ENCODE measurements at places on chromosomes 4 and X. TPM values are rescaled to one million over a fixed set of nuclear protein-coding genes. Genes with fewer than 3 reads are reported as not detected.
A peak's percentile ranks its signal among the peaks of the same experiment; 100 is the strongest.

Gene TLR1
- 16.6 TPM for total RNA-seq

Gene LRP2BP
- total RNA-seq: 0.95 TPM

Gene TMEM255A
- 0.98 TPM for total RNA-seq

- no peak for DNase-seq
These were observed 7.6 kb downstream of the CITED1 start for GRCh38 chrX:72297953-72298730.

DNA sequence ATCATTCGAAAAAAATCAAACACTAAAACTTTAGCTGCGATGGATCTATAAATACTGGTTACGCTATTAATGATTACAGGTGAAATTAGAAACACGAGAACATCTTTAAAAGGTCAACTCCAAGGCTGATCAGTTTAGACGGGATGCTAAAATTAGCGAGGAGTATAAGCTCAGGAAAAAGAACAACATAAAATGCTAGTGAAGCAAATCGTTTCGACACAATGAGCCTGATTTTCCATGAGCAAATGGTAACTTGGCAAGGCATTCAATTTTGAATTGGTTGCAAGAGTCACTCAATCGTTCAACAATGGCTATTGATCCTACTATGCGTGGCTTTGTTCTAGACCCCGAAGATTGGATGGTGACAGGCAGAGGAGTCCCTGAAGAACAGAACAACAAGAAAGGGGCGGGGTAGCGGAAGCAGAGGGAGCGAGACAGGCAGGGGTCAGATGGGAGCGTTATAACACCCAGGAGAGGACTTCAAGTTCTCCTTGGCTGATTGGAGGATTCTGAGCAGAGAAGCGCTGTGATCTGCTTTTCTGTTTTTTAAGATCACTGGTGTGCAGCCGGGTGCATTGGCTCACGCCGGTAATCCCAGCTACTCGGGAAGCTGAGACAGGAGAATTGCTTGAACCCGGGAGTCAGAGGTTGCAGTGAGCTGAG is 146.5 kb downstream of the RBM47 start:
- peak; percentile 30 for DNase-seq

GRCh38 chr4:15118292-15118691 is 116.0 kb downstream of the CPEB2 start:
- no peak for DNase-seq

DNA sequence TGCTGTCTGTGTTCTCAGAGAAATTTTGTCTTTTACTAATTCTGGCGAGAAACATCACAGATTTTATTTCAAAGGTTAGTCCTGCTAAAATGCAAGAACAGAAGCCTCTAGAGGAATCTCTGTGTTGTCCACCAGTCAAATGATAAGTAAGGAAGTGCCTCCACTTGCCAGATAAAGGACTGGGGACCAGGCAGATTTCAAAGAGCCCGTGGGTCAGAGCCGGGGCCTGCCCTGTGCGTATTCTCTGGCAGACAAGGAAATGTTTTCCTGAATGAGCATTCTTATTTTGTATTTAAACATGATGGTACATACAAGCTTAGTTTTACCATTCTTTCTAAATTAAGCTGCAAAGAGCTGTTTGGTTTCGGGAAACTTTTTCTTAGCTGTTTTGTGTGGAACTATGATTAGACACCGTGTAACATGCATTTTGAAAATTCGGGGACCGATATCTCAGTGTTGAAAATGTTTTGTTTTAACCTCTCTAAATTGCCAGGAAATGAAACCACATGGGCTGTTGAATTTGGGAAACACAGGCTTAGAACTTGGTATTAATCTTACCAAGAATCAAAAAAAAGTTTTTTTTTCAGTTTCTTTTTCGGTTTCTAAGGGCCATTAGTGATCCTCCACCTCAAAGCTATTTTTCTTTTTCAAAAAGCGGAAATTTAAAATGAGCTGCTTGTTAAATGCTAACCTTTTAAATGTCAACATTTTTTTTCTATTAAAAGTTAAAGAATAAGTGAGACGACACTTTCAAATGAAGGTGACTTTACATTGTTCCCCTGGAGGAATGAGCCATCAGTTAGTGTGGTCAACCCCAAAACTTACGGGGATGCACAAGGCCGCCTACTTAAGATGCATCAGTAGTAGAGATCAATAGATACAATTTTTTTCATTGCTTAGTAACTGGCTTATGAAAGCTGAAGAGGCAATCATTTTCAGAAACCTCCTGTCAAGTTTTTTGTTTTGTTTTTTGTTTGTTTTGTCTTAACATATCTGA is 89.6 kb upstream of the MTM1 start:
- no peak for DNase-seq

GRCh38 chr4:7736436-7737267 is 203.0 kb downstream of the AFAP1 start:
- no peak for DNase-seq

- no peak for DNase-seq
These were observed 1.4 kb downstream of the ADGRA3 start for GRCh38 chr4:22514481-22514880.

DNA sequence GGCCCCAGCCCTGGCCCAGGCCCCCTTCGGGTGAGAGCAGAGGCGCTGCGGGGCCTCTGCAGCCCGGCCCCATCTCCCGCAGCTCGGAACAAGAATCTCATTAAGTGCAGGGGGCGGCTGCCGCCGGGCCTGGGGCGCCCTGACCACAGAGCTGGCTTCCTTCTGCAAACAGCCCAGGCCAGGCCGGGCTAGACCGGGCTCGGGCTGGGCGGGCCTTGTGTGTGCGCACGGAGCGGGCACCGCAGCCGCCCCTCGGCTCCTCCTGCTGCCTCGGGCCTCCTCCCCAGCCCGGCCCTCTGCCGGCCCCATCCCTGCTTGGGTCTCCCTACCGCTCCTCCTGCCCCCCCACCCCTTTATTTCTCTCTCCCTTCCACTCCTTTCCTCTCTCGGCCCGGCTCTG is 83.3 kb downstream of the EFNB1 start:
- no peak for DNase-seq

- no peak for DNase-seq
These were observed 15.0 kb upstream of the RAI2 start for GRCh38 chrX:17876135-17876534.

DNA sequence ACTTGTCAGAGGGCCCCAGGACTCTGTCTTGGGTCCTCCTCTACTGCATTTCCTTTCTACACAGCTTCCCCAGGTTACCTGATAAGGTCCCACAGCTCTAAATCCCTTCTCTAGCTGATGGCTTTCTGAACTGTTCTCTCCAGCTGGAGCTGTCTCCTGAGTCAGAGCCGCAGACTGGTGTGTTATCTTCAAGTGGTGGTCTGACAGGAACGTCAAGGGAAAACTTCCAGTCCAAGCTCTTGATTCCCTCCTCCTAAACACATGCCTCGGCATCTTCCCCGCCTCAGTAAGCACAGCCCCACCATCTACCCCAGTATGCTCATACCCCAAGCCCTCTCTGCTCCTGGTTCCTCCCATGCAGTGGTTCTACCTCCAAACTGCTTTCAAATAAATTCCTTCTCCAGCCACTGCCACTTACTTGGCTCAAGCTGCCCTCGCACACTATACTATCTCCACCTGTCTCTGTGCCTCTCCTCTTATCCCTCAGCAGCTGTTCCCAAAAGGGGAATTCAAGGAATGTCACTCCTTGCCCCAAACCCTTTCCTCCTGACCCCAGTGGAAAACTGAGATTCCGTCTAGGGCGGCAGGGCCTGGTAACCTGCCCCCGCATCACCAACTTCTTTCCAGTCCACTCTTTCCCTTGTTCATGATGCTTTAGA is 17.2 kb upstream of the CENPU start:
- DNase-seq: no peak

GRCh38 chr4:110190249-110190648 is 8.2 kb downstream of the ELOVL6 start:
- no peak for DNase-seq

- DNase-seq: no peak
These were observed 4.3 kb downstream of the ASB11 start for GRCh38 chrX:15311119-15311518.

DNA sequence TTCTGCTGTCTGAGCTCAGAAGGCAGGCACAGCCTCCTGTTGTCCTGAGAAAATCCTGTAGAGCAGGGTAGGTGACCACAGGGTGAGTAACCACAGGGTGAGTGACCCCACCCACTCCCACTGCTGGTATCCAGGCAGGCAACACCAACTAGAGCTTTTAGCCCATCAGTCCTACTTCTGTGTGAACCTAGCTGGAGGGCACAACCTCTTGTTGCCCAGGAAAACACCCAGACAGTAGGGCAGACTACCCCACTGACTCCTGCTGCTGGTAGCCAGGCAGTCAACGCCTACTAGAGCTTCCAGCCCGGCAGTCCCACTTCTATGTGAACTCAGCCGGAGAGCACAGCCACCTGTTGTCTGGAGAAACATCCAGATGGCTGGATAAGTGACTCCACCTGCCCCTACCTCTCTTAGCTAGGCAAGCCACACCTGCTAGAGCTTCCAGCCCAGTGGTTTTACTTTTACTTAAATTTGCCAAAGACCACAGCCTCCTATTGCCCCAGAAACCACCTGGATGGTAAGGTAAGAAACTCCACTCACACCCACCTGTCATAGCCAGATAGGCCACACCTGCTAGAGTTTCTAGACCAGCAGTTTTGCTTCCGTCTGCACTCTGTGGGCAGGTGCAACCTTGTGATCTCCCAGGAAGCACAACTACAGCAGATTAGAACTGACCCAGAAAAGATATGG is 371.6 kb downstream of the INPP4B start:
- peak; percentile 34 for DNase-seq

- DNase-seq: no peak
These were observed 48.6 kb downstream of the ASB9 start for GRCh38 chrX:15221321-15221720.

DNA sequence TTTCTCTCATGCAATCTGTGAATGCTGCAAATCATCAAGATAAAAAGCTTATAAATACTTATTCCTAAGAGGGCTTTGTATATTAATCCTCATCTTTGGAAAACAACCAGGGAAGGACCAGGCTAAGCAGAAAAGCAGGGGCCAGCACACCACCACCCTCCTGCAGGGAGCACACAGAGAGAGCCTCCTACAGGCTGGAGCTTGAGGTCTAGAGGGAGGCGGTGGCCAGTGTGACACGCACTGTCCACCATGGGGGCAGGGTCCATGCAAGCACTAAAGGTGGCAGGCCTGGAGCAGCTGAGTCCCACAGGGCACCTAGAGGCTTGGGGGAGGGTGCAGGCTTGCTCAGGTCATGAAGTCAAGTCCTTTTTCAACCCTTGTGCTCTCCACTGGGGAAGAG is 236.9 kb downstream of the TACR3 start:
- DNase-seq: no peak

DNA sequence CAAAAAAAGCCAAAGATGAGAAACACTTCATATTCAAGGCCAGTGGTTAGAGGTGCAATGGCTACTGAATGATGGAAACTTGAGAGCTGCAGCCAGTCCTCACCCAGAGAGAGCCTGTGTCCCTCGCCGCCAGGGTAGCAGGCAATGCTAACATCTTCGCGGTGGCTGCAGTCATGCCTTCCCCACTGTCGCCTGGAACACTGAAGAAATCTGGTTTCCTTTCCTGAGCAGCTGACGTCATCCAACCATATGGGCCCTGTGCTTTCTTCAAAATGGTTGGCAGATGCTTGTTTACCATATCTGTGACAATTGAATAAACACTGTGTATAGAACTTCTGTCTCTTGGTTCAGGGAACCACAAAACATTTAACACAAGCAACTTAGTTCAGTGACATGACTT is 39.7 kb downstream of the PRSS12 start:
- DNase-seq: no peak

DNA sequence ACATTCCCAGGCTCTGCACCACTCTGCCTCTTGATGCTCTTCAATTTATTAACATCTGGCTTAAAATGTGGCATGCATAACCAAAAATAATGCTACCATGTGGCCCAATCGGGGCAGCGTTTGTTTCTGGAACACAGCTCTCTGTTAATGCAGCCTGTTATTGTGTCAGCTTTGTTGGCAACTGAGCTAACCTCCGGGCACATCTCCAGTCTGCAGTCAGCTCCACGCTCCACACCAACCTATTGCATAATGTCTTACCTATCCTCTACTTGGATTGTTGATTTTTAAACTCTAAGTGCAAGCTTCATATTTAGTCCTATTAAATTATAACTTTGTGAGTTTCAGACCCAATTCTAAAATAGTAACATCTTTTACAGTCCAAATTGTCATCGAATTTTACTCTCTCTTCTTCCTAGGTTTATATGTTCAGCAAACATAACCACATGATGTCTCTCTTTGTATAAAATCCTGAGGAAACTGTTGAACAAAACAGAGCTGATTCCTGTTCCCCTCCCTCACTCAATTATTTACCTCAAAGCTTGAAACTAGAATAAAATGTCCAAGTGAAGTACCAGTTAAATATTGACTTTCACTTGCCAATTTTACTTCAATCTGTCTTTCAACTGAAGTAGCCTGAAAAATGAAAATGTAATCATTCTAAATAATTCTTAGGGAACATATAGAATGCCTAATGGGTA is 92.2 kb upstream of the RAPGEF2 start:
- peak; percentile 71 for DNase-seq

DNA sequence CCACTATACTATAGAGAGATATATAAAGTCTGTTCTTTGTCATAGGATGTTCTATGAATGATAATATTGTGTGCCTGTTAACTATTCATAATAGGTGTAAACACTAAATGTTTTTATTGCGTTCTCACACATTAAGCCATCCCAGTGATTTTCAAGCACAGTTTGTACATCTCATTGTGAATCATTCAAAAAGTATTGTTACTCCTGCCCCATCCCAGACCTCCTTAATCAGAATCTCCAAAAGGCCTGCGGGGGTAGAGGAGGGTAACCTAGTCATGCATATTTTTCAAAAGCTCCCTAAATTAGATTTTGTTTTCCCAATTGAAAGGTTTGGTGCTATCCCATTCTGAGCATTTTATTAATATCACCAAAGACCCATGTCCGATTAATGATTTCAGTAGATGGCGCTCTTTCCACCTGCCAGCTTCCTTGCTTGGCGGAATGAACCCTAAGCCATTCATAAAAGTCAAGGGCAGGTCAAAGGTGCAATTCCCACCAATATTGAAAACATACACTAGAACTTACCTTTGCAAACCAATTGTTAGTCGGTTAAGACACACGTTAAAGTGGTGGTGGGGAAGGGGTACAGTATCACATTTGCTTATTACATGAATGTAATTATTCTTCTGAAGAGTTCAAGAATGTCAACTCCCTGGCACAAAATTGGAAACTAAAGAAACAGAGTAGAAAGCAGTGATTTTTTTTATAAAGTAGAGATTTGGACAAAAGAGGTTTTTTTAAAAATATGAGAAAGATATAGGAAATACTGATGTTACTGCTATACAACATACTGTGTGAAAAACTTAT is 5.8 kb upstream of the TET2 start:
- DNase-seq: no peak

GRCh38 chr4:77703666-77704065 is 98.0 kb downstream of the CXCL13 start:
- DNase-seq: no peak

DNA sequence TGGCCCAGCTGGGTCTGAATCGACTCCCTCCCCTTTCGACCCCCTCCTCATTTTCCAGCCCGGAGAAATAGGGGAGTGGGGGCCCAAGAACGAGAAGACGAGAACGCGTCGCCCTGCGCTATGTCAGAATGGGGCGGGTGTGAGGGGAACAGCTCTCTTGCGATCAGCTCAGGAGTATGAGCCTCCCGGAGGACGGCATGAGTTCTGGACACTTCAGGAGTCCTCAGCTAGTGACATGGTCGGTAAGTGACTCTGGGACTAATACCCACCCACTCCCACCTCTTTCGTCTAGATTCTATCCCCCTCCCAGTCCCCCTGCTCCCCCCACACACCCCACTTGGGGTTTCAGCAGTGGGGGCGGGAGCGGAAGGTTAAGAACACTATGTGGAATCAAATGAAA is 944 bp downstream of the KLF8 start:
- DNase-seq: no peak
